Subcutaneous adipose tissue (tissue), 4 donors: ENCODE measurements at places on chromosomes 2 and 18. TPM values are rescaled to one million over a fixed set of nuclear protein-coding genes. Genes with fewer than 3 reads are reported as not detected.

HS1BP3 gene
- total RNA-seq = 37.6 TPM

ADCY3 gene
- 133 TPM for total RNA-seq

ABHD1 gene
- 0.75 TPM for total RNA-seq

KCNG2 gene
- not detected for total RNA-seq

PTPRN gene
- not detected for total RNA-seq

GGCX gene
- total RNA-seq = 31.1 TPM

ACKR3 gene
- total RNA-seq = 38.8 TPM
